Mucosa of descending colon (tissue), 3 donors: ENCODE measurements at places on chromosomes 4 and X. TPM values are rescaled to one million over a fixed set of nuclear protein-coding genes. Genes with fewer than 3 reads are reported as not detected.

- no peak for DNase-seq
Measured at GRCh38 chr4:49002931-49003330, 16.9 kb downstream of the CWH43 start.

DNA sequence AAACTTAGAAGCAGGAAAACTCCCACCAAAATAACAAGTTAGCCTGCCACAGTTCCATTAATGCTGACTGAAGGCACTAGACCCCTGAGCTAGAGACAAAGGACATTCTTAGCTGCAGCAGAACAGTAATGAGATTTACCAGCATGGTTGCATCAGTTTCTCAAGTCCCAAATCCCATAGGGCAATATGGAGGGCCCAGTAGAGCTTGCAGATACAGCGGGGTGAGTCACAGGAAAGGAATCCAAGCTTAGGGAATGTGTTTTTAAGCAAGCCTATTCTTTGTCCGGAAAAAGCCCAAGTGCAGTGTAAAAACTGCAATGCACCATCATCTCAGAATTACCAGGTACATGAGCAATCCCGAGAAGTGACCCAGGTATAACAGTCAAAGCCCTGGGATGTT lies 51.3 kb upstream of the EXOC1L start:
- DNase-seq: no peak

Gene DMD
- 12.6 TPM for total RNA-seq

- no peak for DNase-seq
Measured at GRCh38 chr4:134691915-134692314, 490.3 kb upstream of the PABPC4L start.

Gene PABPC1L2A
- total RNA-seq: not detected

DNA sequence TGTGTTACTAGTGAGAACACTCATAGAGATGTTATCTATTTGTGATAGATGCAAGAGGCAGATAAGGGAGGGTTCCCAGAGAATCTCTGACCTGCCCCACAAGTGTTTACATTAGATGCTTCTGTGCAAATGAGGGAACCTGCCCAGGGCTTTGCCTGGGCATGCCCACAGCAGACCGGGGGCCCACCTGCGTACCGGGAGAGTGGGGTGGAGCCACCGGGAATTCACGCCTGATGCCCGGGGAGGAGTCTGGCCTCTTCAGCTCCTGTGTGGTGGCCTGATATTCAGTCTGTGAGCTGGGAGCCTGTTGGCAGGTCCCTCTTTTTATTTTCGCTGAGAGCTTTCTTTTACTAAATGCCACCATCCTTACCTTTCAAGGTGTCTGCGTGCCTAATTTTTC lies 155.7 kb downstream of the SNCA start:
- no peak for DNase-seq

GRCh38 chrX:110836451-110836850 lies 40.8 kb upstream of the CHRDL1 start:
- DNase-seq: no peak

Gene ATP7A
- 6.9 TPM for total RNA-seq

- DNase-seq: no peak
Measured at GRCh38 chr4:184792950-184793555, 32.7 kb downstream of the ACSL1 start.

DNA sequence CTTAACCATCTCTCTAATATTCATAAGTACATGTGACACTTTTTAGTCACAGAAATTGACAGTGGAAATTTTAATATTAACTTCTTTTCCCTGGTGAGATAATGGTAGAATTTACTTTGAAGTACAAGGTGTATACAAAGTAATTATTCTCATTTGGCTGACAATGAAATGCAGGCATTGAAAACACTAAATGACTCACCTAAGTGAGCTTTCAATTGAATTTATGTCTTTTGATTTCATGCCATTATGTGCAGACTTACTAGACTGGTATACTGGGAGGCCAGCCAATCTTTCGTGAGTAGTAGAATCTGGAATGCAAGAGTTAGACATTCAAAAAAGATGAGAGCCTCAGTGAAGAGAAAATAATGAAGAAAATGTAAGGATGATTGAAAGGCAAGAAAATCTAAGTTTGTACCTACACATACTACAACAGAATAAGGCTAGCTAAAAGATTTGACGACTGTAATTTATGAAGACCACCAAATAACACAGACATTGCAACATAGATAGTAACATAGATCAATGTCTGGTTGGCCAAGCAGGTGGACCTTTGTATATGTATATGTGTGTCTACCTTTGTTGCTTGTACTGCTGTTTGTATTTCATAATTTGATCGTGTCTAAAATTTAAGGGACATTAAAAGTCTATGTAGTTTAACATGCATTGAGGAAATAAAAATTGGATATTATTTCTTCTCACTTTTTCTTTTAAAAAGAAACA lies 459.7 kb downstream of the IL15 start:
- no peak for DNase-seq
